NCI-H524 (cell line): ENCODE measurements at places on chromosomes 7 and 10.
A peak's percentile ranks its signal among the peaks of the same experiment; 100 is the strongest.

DNA sequence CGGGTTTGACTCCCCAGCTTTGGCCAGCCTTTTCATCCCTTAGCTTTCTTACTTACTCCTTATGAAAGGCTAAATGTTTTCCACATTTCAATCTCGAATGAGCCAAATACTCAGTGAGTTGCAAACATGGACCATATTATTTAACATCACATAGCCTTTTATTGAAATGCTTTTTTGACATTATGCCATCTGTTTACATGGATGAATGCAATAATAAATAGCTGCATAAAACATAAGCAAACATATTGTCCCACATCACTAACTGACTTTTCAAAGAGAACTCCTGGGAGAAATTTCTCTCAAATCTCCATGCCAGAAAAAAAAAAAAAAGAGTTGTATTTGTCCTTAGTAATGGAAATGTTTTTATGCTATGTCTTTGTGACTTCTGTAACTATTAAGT, 134.9 kb downstream of the LSMEM1 start:
- DNase-seq = no peak

GRCh38 chr10:110306452-110306768, 1.7 kb upstream of the SMNDC1 start:
- no peak for DNase-seq

DNA sequence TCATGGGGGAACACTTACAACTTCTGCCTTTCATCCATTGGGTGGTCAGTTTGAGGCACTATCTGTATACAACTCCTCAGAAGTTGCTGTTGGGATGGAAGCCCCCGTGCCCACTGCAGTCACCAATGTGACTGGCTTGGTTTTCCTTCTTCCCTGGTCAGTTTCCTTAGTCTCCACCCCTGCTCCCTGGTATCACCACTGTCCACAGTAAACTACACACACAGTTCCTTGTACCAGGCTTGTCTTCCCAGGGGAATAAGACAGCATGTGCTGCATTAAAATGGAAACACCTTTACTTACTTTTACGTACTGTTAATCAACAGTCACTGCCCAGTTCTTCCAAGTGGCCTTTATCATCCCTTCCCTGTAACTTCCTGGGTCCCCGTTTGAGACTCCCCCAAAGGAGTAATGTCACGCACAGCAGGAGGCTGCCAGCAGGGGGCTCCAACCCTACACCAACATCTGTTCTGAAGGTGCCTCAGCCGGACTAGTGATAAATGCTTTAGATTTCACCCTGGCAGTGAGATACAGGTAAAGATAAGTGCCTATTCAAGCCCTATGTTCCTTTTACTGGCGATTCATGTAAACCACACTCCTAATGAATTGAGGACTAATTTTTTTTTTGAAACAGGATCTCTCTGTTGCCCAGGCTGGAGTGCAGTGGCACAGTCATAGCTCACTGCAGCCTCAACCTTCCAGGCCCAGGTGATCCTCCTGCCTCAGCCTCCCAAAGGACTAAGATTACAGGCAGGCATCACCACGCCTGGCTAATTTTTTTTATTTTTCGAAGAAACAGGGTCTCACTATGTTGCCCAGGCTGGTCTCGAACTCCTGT, 45.3 kb upstream of the PIK3AP1 start:
- DNase-seq = peak; percentile 49

- no peak for DNase-seq
Measured at GRCh38 chr10:30073767-30074060, 14.3 kb upstream of the JCAD start.

DNA sequence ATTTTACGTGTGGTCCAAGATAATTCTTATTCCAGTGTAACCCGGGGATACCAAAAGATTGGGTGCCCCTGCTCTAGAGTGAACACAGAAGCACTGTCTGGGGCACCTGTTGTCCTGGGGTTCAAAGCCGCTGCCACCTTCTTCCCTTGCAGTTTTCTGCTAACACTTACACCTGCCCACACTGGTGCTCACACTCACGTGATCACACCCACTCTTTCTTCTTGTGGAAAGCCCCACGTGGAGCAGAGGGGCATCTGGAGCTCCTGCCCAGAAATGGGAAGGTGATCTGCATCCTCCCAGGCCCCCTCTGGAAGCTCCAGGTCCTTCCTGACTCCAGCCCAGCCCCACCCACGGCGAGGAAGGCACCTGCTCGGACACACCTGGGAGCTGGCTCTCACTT, 42.9 kb downstream of the PTPRN2 start:
- DNase-seq = no peak

- no peak for DNase-seq
Measured at GRCh38 chr10:73590881-73591799, at the start of gene USP54. Gene USP54 (minus strand): TSS chr10:73591342. CDS start chr10:73575658, 15,684 bp downstream.

GRCh38 chr7:593324-594115, 73.9 kb upstream of the PDGFA start:
- DNase-seq = no peak

DNA sequence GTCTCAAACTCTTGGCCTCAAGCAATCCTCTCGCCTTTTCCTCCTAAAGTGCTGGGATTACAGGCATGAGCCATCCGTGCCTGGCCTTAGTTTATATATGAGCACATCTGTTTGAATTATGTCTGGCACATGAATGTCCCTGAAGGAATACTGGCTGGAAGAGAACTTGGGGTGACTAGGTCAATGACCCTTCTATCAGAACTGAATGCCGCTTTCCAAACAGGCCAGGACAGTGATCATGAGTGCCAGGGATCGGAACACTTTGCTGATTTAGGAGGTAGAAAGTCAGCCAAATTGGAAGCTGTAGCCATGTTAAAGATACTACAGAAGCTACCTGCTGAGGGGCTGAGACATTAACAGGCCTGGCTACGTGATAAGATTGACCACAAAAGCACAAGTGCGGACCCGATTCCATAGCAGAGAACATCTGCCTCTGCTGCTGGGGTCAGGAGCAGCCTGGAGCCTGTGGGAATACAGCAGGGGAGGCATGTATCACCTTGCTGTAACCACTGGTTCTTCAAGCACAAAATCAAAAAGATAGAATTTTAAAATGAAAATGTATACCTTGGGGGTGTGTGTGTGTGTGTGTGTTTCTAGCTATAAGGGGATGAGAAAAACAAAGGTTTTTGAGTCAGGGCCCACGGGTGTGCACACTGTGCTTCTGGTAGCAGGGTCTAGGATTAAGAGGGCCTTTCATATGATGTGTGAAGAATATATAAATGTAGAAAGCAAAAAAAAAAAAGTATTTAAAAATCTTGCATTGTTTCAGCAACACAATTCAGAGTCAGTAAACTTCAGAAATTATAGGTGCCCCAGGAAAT, 293.7 kb downstream of the BBS9 start:
- no peak for DNase-seq

GRCh38 chr10:72539137-72539536, 86.7 kb downstream of the MICU1 start:
- DNase-seq = no peak
